ENCODE measurements at places on chromosomes 12 and 14. TPM values are rescaled to one million over a fixed set of nuclear protein-coding genes. Genes with fewer than 3 reads are reported as not detected.

Gene EPYC
- polyA plus RNA-seq, result 0.06 TPM

GRCh38 chr14:97550463-97550862 is 753.3 kb downstream of the VRK1 start:
- no peak for DNase-seq

- DNase-seq, result no peak
These were observed 239.1 kb downstream of the EGLN3 start for GRCh38 chr14:33711811-33712216.

DNA sequence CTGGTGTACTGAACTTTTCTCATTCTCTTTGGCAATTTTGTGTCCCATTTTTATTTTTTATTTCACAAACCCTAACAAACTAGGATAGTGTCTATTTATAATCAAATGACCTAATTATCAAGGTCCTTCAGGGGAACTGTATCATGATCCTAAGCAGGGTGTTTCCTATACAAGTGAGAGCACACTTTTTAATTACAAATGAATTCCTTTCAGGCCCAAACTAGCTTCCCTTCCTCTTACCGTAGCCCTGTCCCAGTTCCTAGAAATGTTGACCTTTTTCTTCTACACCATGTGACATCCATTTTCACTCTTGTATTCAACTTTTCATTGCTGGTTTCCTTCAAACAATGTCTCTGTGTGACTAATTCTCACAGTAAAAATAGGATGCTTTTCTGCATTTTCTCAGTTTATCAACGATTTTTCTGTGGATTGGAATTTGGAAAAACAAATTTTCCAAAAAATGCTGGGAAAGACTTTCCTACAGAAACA is 411.4 kb downstream of the CCDC91 start:
- DNase-seq, result no peak

Gene POTEG
- not detected for polyA plus RNA-seq

Gene SSTR1
- 2.2 TPM for polyA plus RNA-seq

GRCh38 chr12:112664569-112664968 is 127.0 kb upstream of the RPH3A start:
- no peak for DNase-seq

DNA sequence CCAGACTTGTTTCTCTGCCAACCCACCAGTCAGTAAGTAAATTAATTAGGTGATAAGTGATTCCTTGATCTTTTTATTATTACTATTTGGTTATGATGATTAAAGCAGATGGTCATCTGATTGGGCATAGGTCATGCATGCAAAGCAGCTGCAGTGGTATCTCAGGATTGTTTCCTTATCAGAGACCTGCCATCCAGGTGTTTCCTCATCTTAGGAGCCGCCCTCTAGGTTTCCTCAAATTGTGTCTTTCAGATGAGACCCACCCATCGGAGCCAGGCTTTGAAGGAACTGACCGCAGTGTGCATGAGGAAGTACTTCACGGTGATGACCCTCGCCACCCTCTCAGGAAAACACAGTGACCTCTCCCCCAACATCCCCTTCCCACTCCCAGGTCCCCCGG is 63.3 kb downstream of the ZFP36L1 start:
- DNase-seq, result peak; percentile 77

Gene SVOP
- polyA plus RNA-seq, result not detected

- no peak for DNase-seq
These were observed 193.8 kb downstream of the SLC15A4 start for GRCh38 chr12:128629979-128630378.

- DNase-seq, result no peak
These were observed 4.0 kb upstream of the HOXC10 start for GRCh38 chr12:53980802-53981496.

Gene MUCL1
- polyA plus RNA-seq, result not detected

All from endothelial cell of umbilical vein (primary cell).